ENCODE measurements at places on chromosomes 2 and 18. TPM values are rescaled to one million over a fixed set of nuclear protein-coding genes. Genes with fewer than 3 reads are reported as not detected.

Gene CYRIA
- total RNA-seq: 0.74 TPM

Gene MC2R
- not detected for total RNA-seq

Gene TMEM198
- 1.2 TPM for total RNA-seq

Gene ADRA2B
- not detected for total RNA-seq

Gene COL4A4
- total RNA-seq: 0.15 TPM

Gene RBM45
- total RNA-seq: 14.1 TPM

Gene CD302
- 5.0 TPM for total RNA-seq

Gene SULT1C4
- 0.50 TPM for total RNA-seq

Gene FOXD4L1
- total RNA-seq: not detected

Gene HOXD4
- not detected for total RNA-seq

Gene PTPRN
- 9.8 TPM for total RNA-seq

Gene RNF149
- 21.9 TPM for total RNA-seq

Gene MFSD6
- 12.1 TPM for total RNA-seq

Gene DLX1
- not detected for total RNA-seq

Gene BOK
- total RNA-seq: 36.5 TPM

Gene ARHGAP28
- total RNA-seq: 7.4 TPM

Gene STARD7
- 78.0 TPM for total RNA-seq

Gene RAPH1
- 6.2 TPM for total RNA-seq

Gene CYP20A1
- 12.8 TPM for total RNA-seq

Gene NGEF
- total RNA-seq: 2.2 TPM

Gene CIB4
- total RNA-seq: not detected

Gene HOXD13
- not detected for total RNA-seq

Gene KCNG2
- 1.9 TPM for total RNA-seq

Gene SAG
- total RNA-seq: not detected

Gene POTEI
- not detected for total RNA-seq

Gene HOXD10
- not detected for total RNA-seq

Gene RNU2-63P
- total RNA-seq: not detected

Gene ST6GAL2
- under 0.01 TPM for total RNA-seq

Measured in bronchus fibroblast of lung (primary cell).